Activated CD4-positive, alpha-beta T cell treated with anti-CD3 and anti-CD28 coated beads, Interleukin-10, Interleukin-2, amounts not matched to agents 100 ng/mL and 50 ng/mL, durations not matched to agents 16 hours and 8 hours (primary cell): ENCODE measurements at places on chromosomes 12 and 14.

GRCh38 chr14:99418242-99418641 lies 62.4 kb downstream of the SETD3 start:
- DNase-seq: no peak

- no peak for DNase-seq
Observed at GRCh38 chr12:42196723-42197603, 41.1 kb downstream of the YAF2 start.

GRCh38 chr14:71319666-71320065 lies 412.4 kb downstream of the PCNX1 start:
- peak; percentile 29 for DNase-seq

GRCh38 chr14:22252686-22253085 lies 336.3 kb downstream of the DAD1 start:
- DNase-seq: no peak

GRCh38 chr14:67385618-67386017 lies 25.5 kb downstream of the EIF2S1 start:
- DNase-seq: no peak

GRCh38 chr12:117344716-117345115 lies 16.7 kb downstream of the NOS1 start:
- no peak for DNase-seq

GRCh38 chr12:94059394-94060368 lies 88.7 kb upstream of the PLXNC1 start:
- no peak for DNase-seq

DNA sequence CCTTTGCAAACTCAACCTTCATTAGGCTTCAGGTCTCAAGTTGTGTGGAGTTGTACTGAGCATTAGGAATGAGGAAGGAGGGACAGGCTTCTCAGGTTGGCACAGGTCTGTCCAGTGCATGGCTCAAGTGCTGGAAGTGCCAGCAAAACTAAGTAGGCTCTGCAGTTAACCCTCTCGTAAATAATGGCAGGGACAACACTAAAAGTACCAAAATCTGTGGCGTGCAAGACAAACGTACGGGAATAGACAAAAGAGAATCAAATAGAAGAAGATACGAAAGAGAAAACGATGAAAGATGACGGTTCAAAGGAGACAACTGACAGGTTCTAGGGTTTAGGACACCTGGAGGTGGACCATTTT lies 612 bp downstream of the TRAPPC6B start:
- no peak for DNase-seq

GRCh38 chr14:70093156-70093555 lies 95.6 kb downstream of the SLC8A3 start:
- DNase-seq: no peak

DNA sequence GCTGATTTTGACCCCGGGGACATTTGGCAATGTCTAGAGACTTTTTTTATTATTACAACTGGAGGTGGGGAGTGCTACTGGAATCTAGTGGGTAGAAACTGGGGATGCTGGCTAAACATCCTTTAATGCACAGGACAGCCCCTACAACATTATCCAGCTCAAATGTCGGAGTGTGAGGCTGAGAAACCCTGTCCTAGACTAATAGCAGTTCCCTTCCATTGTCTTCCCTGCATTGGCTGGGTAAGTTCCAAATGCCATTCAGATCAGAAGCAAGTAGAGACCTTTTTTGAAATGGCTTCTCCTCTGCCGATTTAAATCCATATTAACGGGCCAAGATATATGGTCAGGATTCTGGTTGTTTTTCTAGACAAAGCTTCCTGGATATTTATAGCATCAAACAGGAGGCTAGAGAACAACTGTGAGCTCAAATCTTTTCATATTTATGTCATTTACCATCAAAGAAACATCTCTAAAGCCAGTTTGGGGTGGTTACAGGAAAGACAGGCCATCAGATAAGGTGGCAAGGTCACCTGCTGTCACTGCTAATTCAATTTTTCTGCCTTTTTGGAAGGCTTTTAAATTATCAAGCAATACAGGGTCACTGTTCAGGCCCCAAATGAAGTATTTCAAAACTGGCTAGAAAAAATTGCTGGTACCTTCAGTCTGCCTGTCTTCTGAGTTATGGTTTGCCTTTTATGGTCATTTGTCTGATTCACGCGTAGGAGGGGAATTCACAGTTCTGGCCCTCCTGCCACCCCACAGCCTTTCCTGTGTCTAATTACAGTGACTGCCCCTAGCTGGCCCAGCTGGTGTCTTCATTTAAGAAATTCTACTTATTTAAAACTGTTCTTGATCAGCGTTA lies 20.1 kb upstream of the AKAP5 start:
- DNase-seq: peak; percentile 81

DNA sequence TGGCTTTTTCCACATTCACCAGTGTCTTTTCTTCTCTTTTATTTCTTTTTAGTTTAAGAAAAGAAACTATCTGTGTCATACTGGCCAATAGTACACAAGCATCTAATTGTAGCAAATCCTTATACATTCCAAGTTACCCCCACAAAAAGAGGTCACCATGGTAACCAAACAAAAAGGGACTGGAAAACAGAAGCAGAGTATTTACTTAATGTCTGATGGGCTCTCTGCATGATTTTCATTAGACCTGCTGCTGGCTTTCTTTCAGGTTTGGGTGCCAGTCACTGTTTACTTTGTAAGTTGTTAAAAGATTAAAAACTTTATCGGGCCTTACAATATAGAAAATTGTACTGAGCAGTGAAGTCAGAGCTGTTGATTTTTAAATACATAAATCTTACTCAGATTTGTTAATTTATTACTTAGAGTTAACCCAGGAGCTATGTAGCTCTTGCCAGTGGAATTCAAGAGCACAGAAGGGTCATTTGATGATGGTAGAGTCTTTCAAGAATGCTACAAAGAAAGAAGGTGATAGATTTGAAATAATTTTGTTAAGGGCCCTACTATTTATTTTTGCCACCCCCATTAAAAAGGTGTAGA lies 123.9 kb downstream of the BRMS1L start:
- no peak for DNase-seq

DNA sequence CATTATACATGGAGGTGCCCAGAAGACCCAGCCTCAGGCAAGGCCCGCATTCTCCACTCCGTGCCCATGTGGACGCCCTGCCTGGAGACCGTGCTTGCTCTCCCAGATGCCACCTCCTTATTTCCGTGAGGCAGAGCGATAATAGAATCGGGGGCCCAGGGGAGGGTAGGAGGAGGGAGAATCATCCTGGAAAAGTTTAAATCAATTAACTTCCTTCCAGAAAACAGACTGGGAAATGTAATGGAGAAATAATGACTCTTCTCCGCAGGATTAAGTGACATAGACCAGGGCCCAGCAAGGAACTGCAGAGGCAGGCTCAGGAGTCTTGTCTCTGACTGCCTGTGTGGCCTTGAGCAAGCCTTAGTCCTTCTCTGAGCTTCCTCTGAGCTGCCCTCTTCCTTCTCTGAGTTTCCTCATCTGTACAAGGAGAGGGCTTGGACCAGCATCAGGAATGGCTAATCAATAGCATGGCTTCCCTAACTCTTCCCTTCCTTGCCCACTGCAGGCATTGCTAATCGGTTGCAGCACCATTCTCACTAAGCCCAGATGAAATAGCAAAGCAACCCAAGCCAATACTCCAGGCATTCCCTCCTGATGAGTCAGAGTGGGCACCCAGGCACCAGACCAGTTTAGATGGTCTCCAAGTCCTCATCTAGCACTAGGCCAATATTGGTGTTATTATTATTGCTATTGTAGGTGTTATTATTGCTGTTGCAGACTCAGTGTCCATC lies 11.3 kb upstream of the FAM222A start:
- DNase-seq: no peak

DNA sequence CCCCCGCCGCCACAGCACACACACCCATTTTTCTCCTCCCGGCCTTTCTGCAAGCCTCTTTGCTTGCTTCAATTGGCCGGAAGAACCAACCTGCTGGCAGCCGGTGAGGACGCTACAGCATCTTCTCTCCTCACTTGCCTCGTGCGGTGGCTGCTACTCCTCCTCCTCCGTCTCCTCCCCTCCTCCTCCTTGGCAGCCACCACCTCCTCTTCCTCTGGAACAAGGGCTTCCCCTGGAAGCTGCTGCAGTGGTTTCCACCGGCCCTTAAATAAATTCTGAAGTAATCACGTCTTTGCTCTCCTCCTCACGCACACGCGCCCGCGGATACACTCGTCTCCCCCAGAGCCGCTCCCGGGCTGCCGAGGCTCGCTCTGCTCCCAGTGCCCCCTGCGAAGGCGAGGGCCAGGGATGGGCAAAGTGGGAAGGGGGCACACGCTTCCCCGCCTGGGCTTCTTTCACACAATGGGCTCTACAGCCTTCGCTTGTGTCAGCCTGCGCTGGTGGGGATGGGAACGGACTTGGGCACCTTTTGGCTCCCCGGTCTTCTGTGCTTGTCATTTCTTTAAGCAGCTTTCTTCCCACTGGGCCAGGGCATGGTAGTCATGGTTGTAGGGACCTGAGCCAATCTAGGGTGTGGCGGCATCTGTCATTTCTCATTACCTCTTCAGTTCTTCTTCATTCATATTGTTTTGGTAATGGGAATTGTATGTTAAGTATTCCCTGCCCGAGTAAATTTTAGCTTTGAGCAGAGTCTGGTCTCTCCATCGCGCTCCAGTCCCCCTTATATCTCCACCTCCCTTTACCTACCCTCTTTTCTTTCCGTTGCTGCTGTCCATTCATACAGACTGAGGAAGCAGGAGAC lies at the start of gene PPFIA2:
TSS of gene PPFIA2 (minus strand) at position 161 of the 862 bp plus-strand sequence.
- peak; percentile 42 for DNase-seq

DNA sequence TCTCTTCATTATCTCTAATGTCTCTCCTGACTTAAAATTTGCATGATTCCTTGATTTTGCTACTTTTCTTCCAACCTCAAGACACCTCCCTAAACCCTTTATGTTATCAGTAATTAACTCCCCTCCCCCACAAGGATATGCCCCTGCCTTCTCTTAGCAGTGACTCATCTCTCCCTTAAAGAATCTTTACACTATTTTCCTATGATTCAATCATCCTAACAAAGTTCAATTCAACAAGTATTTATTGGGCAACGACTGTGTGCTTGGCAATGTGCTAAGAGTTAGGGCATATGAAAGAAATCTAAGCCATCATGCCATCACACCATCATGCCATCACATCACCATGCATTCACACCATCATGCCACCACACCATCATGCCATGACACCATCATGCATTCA lies 80.1 kb downstream of the ANO2 start:
- DNase-seq: no peak

GRCh38 chr14:105486974-105487448 lies 325 bp downstream of the CRIP1 start:
- DNase-seq: peak; percentile 74

DNA sequence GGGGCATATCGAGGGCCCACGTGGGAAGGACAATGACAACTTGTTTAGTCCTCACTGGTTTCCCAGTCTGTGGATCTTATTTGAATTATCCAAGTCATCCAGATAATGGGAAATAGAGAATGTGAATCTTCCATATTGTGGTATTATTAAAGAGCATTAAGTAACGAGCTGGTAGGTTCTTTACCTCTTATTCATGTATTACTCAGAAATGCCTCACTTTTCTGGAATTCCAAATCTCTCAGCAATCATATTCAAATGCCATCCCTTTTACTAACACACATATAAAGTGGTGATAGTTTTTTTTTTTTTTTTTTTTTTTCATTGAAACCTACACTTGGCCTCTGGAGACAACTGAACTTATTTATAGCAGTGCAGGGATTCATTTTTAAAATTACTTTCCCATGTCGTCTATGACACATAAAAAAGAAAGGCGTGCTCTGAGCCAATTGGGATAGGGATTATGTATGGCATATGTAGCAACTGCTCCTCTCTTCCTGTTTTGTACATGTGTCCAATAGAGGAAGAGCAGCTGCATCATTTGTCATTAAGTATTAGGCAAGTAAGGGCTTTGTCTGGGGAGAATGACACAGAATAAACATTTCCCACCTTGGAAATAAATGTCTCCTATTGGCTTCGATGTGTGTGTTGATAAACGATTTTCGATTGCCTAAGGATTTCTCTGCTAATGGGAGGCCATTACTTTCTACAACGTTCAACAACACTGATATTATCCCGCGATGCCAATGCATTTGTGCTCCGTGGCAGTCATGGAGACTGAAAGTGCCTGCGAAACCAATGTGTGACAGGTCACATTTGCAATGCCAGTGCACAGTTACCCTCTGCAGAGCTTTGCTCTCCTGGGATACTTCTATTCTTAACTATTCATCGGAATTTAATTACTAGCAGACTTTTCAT lies 78.6 kb upstream of the IFNG-AS1 start:
- no peak for DNase-seq

GRCh38 chr12:131147894-131148293 lies 194.2 kb downstream of the ADGRD1 start:
- DNase-seq: no peak

DNA sequence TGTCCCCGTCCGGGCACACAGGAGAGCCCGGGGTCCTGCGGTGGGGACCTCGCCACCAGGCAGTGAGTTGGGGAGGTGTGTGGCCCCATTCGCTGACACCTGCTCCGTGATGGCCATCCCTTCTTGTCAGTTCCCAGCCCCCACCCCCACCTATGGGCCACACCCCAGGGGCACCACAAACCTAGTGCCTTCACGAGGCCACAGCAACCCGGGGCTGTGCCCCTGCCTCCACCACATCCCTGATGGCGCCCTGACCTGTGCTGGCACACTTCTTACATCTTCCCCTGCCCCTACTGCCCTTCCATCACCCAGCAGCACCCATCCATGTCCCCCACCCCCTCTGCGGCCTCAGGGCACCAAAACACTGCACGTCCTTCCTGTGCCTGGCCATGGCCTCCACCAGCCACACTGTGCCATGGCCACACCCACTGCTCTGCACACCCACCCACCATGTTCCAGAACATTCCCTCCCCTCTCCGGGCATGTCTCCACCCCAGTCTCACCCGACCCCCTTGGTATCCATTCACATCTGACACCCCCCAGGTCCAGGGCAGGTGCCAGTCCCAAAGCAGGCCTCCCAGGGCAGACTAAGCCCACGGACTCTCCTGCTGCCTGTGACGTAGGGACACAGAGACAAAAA lies 24.4 kb downstream of the JAG2 start:
- DNase-seq: no peak

GRCh38 chr12:121297435-121297991 lies 1.0 kb upstream of the CAMKK2 start:
- peak; percentile 52 for DNase-seq

- no peak for DNase-seq
Observed at GRCh38 chr12:74499192-74499591, 38.4 kb upstream of the ATXN7L3B start.

GRCh38 chr12:75704208-75704607 lies 192.8 kb upstream of the KRR1 start:
- no peak for DNase-seq

GRCh38 chr12:124150168-124150567 lies 144.7 kb upstream of the RFLNA start:
- DNase-seq: no peak

GRCh38 chr12:78402366-78403134 lies 462.0 kb upstream of the SYT1 start:
- DNase-seq: no peak

GRCh38 chr12:54017027-54017788 lies 8.4 kb downstream of the HOXC8 start:
- DNase-seq: no peak
